ENCODE measurements at places on chromosomes 6 and 20. TPM values are rescaled to one million over a fixed set of nuclear protein-coding genes. Genes with fewer than 3 reads are reported as not detected.

- no peak for DNase-seq
Measured at GRCh38 chr20:10987651-10988383, 314.0 kb upstream of the JAG1 start.

PPP1R3G gene
- total RNA-seq: 1.8 TPM

OPRL1 gene
- total RNA-seq: 0.89 TPM

- DNase-seq: no peak
Measured at GRCh38 chr20:60302875-60303274, 344.7 kb downstream of the CDH26 start.

RIPOR2 gene
- total RNA-seq: 13.6 TPM

DNA sequence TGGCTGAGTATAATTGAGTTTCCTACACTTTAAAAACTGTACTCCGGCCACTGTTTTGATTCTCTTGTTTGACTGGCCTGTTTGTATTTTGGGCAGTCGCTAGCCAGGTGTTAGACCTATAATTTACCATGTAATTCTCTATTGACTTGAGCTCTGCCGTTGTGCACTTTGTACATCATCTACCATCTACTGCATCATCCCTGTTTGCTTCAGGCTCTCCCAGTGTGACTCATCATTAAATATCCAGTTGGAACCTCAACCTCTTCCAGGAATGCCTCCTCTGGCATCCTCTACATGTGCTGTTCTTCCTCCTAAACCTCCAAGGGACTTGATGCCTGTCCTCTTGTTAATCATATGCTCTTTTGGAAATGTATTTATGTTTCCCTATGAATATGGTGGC, 72.3 kb downstream of the FARS2 start:
- no peak for DNase-seq

EFCAB8 gene
- not detected for total RNA-seq

GRCh38 chr6:149680503-149680902, 32.0 kb upstream of the KATNA1 start:
- DNase-seq: no peak

Data from skin of body (tissue), 3 donors.